Endothelial cell (in vitro differentiated cells): ENCODE measurements at places on chromosomes 13 and 19.

DNA sequence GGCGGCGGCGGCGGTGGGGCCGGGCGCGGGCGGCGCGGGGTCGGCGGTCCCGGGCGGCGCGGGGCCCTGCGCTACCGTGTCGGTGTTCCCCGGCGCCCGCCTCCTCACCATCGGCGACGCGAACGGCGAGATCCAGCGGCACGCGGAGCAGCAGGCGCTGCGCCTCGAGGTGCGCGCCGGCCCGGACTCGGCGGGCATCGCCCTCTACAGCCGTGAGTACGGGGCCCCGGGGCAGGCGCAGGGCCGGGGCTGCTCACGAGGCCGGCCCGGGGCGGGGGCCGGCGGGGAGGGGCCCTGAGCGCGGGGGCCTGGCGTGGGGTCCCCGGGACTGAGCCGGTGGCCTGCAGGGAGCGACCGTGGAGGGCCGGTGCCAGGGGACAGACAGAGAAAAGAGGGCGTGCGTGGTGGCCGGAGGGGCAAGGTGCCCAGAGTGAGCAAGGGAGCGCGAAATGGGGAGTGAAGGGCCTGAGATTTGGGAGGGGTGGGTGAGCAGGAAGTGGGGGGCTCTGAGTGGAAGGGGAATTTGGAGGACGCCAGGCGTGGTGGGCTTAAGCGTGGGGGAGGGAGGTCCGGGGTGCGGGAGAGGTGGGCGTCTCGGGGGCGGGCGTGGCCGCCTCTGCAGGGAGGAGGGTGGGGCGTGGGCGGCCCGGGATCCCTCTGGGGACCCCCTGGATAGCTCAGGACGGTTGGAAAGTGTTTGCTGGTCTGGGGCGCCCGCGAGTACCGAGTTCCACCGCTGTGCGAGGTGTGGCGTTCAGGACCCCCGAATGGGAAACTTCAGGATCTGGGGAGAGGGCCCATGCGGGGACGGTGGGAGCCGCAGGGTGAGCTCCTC lies 575 bp downstream of the CARM1 start:
- H3K36me3 ChIP-seq = peaks cover 3% of the 10 kb centered on the region
- peak; percentile 36 for DNase-seq
- peaks cover 19% of the 10 kb centered on the region for H3K27me3 ChIP-seq
- no peak overlapping the region for H3K27ac ChIP-seq

DNA sequence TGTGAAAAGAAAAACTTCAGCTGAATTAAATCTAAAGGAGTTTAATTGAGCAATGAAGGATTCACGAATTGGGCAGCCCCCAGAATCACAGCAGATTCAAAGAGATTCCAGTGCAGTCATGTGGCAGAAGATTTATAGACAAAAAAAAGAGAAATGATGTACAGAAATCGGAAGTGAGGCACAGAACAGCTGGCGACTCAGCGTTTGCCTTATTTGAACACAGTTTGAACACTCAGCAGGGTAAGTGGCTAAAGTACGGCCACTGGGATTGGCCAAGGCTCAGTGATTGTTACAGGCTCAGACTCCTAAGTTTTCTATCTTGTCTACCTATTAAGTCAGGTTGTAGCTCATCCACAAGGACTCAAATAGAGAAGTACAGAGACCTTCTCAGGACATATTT lies 11.6 kb upstream of the CFAP97D2 start:
- H3K27ac ChIP-seq = no peak overlapping the region
- no peak for DNase-seq
- peaks cover 3% of the 10 kb centered on the region for H3K27me3 ChIP-seq

- no peaks in the 10 kb centered on the region for H3K4me1 ChIP-seq
- H3K27ac ChIP-seq = no peak overlapping the region
- H3K4me3 ChIP-seq = no peak overlapping the region
- peaks cover 24% of the 10 kb centered on the region for H3K36me3 ChIP-seq
Measured at GRCh38 chr19:19341026-19341425, 20.4 kb downstream of the MAU2 start.

DNA sequence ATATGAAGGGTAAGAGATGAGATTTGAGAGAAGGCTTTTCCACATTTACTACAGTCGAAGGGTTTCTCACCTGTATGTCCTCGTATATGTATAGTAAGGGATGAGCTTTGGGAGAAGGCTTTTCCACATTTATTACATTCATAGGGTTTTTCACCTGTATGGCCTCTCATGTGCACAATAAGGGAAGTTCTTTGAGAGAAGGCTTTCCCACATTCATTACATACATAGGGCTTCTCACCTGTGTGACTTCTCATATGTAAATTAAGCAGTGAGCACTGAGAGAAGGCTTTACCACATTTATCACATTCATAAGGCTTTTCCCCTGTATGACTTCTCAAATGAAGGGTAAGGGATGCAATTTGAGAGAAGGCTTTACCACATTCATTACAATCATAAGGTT lies 41.8 kb downstream of the ZNF527 start:
- no peaks in the 10 kb centered on the region for H3K4me1 ChIP-seq
- no peaks in the 10 kb centered on the region for H3K27me3 ChIP-seq
- no peak for DNase-seq
